Fibroblast of pulmonary artery (primary cell): ENCODE measurements at places on chromosomes 3 and 15.

GRCh38 chr3:164533275-164533674, 545.0 kb downstream of the SI start:
- no peak for DNase-seq

DNA sequence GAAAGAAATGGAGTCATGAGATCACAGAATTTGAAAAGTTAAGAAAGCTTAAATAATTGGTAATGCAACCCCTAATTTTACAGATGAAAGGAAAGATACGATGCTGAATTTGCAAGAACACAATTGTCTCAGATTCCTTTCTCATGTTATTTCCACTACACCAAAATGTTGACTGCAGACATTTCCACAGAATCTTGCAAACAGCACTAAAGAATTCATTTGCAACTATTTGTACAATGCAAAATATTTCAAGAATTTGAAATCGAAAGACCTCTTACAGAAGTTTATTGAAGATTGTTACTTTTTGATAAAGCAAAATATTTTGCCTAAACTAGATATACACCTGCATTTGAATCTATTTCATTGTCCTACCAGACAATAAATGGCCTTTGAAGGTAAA, 194.1 kb upstream of the KCNMB2 start:
- no peak for DNase-seq

DNA sequence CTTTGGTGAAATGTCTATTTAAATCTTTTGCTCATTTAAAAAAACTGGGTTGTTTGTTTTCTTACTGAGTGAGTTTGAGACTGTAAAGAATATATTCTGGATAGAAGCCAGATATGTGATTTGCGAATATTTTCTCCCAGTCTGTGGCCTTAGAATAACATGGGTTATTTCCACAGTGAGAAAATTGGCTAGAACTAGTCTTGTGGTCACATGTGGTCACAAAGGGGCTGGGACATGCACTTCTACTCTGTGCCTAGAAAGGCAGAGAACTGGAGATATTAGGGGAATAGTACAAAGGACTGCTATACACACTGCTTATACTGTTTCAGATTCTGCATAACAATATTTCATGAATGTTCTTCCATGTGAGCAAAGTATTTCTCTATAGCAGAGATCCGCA, 79.9 kb upstream of the RGMA start:
- no peak for DNase-seq

GRCh38 chr3:141049681-141050080, 1.5 kb upstream of the SPSB4 start:
- DNase-seq: no peak

- no peak for DNase-seq
Observed at GRCh38 chr15:91047545-91048199, 25.3 kb upstream of the VPS33B start.

- DNase-seq: no peak
Observed at GRCh38 chr15:76865548-76865991, 39.6 kb downstream of the SCAPER start.

DNA sequence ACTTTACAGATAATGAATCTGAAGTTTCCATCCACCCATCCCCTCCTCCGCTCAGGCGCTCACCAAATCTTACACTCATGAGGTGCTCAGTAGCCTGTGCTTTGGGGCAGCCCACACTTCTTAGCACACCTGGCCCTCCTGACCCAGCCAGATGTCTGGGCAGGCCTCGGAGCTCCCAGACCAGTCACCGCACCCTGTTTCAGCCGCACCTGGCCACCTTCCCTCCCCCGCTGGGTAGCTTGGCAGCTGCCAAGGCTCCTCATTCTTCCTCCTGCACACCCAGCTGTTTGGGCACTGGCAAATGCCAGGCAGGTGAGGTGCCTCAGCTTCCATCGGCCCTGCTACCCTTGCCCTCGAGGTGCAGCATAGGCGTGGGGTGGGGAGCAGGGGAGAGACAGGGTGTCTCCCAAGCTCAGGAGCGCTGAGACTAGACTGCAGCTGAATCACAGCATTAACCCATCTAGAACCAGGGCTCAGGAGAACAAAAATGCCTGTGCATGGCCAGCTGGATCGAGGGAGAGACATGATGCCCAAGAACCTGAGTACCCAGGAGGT, 45.8 kb downstream of the CDC25A start:
- DNase-seq: no peak

GRCh38 chr3:167184511-167184910, 195.6 kb downstream of the ZBBX start:
- no peak for DNase-seq

- no peak for DNase-seq
Observed at GRCh38 chr3:104145164-104145563, 1221.5 kb upstream of the ALCAM start.
